NCI-H1092 treated with DMSO at 0.1 percent for 48 hours (cell line): ENCODE measurements at places on chromosomes 6 and 20.

DNA sequence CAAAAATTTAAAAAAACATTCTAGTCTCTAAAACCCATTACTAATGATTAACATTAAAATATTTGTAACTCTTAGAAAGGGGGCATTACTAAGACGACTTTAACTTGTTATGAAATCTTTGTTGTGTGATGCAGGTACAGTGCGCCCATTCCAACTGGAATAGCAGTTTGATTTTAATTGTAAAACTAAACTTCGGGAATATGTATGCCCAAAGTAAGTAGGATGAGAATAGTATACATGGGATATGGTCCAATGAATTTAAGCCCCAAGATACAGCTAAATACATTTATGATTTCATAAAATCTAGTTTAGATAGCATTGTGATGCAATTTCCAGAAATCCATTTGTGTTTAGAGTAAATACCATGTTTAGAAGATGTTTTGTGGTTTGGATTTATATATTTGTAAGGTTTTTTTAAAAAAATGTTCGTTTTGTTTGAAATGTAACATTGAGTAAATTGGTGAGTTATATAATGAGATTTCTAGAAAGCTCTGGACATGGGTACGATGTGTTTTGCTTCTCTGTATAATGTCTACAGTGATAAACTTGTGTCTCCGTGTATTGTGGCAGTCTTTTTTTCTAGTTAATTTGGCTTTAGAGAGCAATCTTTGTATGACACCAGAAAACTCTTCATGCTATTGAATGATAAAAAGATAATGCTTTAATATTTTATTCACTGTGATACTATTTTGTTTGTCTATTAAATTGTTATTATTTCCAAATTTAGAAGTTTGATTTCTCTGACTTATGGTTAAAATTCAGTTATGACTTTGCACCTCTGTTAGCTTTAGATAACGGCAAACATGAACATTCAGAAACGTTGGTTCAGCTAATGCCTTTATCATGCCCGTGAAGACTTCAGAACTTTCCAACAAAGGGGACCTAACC, 54.8 kb downstream of the RNF182 start:
- DNase-seq = no peak

DNA sequence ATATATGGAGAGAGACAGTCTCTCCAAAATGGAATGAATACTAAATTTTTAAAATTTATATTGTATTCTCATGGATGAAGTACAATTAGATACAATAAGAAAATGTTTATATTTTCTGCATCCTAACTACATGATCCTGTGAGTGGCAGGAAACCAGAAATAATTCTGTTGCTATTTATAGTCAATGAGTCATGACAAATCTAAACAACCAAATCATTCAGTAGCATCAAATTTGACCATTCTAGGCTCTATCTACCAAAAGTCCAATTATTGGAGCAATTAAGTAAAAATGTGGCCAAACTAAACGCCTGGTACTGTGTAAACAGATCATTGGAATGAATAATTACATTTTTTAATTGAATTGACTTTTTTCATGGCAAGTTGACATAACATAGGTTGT, 959.8 kb downstream of the EPHA7 start:
- DNase-seq = no peak

DNA sequence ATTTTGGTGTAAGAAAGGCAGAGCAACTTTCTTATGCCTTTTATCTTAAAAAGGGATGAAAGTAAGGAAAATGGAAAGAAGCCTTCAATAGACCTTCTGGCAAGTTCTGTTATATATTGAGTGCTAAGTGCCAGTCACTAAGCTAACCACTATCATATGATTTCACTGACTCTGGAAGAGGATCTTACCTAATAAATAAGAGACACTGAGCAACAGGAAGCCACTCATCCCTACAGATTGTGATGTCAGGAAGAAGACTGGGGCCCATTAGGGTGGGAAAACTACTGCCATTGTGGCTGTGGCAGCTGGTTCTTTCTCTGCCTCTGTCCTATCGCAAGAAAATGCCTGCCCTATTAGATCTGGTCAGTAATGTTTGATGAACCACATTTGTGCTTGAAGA, 89.6 kb downstream of the AIG1 start:
- no peak for DNase-seq

- no peak for DNase-seq
These were observed 275.8 kb upstream of the PRDM1 start for GRCh38 chr6:105810105-105810921.

- no peak for DNase-seq
These were observed 235.4 kb downstream of the BTBD9 start for GRCh38 chr6:38404355-38404754.
